ENCODE measurements at places on chromosomes 11 and 22.

GRCh38 chr22:39148026-39148726 lies 4.3 kb downstream of the CBX7 start:
- DNase-seq = no peak

DNA sequence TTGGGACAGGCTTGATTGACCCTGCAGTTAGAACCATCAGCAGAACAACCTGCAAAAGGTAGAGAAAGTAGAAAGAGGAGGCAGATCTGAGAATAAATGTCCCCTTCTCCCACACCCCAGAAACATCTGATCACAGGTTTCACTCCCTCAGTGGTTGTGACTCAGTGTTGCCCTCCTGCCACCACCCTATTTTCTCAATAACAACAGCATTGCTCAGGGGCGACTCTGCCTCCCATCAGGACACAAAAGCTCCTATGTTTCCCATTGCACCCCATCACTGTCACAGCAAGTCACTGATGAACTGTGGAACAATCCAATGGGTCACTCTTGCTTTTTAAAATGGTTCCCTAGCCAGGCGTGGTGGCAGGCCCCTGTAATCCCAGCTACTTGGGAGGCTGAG lies 110.2 kb downstream of the RASSF10 start:
- DNase-seq = no peak

DNA sequence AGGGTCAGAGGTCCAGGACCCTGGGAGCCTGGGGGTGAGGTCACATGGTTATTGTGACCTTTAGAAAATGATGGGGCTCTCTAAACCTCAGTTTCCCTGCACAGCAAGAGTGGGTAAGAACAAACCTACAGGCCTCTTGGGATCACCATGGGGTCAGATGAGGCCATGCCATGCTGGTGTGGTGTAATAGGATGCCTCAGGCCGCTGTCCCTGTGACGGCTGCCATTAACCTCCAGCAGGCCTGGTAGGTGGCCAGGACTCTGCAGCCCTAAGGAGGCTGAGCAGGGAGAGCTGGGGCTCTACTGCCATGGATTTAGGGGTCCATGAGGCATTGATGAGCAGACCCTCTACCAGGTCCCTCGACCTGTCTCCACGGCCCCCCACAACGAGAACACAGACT lies 265.5 kb downstream of the CTTN start:
- DNase-seq = no peak

DNA sequence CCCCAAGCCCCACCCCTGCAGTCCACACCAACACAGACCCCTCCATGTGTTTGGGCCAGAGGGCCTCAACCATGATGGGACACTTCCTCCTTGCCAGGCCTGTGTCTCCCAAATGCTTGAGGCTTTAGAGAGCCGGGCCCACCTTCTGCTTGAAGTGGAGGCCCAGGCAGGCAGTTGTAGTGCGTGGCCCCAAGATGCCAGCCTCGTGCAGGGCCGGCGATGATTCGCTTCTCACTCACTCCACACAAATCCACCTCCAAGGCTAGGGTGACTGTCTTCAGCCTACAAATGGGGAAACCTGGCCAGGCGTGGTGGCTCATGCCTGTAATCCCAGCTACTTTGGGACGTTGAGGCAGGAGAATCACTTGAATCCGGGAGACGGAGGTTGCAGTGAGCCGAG lies 5.7 kb downstream of the PRR5 start:
- DNase-seq = no peak

- no peak for DNase-seq
These were observed 157.7 kb downstream of the ADAMTS15 start for GRCh38 chr11:130606178-130606577.

DNA sequence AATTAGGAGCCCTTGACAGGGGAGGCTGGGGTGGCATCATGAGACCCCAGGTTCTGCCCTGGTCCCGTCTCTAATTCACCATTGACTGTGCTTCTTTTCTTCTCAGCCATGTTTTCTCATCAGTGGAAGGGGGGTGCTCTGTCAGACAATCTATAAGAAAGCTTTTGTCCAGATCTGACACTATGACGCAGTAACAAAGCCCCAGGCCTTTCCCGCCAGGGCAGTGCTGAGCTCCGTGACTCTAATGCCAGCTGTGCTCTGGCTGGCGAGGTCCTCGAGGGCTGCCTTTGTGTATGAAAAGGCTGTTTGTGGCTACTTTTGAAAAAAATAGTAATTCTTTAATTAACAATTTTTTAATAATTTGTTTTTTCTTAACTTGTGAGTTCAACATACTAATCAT lies 3.2 kb downstream of the CD6 start:
- DNase-seq = no peak

GRCh38 chr11:117546431-117547194 lies 219.0 kb downstream of the CEP164 start:
- DNase-seq = no peak

DNA sequence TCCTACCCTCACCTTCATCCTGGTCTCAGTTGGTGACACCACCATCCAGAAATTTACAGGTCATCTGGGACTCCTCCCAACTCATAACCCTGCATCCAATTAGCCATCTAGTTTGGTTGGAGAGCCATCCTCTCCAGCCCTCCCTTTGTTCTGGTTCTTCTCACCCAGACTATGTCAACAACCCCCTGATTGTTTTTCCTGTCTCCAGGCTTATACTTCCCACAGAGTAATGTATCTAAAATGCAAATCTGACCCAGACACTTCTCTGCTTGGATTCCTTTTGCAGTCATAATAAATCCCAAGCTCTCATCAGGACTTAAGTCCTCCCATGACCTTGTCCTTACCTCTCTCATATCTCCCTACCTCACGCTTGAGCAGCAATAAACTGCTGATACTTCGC lies 3.0 kb downstream of the TTC12 start:
- DNase-seq = no peak

DNA sequence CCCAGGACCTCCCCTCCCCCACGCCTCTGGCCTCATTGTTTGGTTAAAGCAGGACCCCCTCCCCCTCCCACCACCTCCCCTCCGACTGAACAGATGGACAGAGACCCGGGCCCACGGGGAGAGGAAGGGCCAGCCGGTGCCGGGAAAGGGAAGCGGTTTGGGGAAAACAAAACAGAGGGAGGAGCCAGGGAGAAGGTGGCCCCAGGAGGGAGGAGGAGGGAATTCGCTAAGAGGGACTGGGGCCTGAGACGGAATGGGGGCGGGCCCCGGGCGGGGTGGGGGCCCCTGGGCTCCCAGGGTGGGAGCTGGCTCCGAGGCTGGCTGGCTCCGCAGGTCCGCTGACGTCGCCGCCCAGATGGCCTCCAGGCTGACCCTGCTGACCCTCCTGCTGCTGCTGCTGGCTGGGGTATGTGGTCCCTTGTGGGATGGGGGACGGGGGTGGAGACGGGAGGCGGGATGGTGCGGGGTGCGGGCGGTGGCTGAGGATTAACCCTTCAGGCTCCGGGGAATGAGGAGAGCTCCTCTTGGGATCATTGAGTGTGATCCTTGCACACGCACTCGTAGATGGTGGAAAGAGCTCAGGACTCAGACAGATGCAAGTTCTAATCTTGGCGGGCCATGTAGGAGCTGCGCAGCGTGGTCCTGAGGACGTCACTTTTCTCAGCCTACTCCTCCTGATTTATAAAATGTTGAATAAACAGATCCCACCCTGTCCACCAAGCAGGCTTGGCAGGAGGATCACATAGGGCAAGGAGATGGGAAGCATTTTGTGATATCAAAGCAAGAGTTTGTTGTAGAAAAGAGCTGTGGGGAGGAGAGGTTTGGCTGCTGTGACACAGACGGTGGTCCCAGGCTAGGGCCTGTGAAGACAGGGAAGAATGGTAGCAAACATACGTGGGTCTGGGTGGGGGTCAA lies 688 bp downstream of the SERPING1 start:
- no peak for DNase-seq

DNA sequence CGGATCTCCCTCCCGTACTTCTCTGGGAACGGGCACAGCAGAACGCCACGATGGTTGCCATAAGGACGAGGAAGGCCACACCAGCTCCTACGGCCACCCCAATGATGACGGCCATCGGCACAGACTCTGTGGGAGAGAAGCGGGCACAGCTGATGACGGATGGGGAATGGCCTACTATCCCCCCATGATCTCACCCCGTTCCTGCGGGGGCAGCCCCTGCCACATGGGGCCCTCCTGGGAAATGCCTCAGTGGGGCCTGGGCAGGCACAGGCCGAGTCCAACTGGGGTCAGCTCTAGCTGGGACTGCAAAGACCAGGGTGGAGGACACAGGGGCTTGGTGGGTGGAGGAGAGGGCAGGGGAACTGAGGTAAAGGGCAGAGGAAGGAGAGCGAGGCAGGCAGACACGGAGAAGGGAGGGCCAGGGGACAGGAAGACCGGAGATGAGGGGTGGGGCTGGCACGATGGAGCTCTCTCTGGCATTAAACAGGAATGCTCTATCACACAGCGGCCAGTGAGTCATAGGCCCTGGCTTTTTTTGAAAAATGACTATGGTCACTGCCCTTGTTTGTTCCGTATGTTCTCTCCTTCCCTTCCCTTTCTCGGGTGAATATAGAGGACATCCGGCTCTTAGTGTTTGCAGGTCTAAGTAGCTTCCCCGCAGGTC lies 76.0 kb downstream of the ST3GAL4 start:
- no peak for DNase-seq

DNA sequence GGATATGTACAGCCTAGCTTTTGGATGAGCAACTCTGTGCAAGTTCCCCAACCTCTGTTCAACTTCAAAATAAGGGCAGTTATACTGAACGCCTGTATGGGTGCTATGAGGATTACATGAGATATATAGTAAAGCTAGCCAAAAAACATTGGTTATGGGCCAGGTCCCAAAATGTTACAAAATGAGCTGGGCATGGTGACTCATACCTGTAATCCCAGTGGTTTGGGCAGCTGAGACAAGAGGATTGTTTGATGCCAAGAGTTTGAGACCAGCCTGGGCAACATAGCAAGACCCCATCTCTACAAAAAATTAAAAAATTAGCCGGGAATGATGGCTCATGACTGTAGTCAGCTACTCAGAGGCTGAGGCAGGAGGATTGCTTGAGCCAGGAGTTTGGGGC lies 118.4 kb downstream of the TEAD1 start:
- DNase-seq = no peak

DNA sequence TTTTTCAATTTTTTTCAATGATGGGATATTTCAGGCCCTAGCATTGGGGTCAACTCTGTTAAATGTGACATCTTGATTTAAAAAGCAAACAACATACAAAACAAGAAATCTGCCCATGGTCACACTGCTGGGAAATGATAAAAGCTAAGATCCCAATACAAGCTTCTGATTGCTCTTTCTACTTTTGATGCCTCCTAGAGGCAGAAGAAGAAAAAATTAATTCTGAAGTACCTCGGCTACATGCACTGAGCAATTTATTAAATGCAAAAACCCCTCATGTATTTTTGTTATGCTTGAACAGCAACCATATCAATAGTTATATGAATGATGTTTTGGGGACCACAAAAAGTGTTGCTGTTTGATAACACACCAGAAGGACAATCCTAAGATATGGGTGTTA lies 342.1 kb upstream of the NARS2 start:
- no peak for DNase-seq

DNA sequence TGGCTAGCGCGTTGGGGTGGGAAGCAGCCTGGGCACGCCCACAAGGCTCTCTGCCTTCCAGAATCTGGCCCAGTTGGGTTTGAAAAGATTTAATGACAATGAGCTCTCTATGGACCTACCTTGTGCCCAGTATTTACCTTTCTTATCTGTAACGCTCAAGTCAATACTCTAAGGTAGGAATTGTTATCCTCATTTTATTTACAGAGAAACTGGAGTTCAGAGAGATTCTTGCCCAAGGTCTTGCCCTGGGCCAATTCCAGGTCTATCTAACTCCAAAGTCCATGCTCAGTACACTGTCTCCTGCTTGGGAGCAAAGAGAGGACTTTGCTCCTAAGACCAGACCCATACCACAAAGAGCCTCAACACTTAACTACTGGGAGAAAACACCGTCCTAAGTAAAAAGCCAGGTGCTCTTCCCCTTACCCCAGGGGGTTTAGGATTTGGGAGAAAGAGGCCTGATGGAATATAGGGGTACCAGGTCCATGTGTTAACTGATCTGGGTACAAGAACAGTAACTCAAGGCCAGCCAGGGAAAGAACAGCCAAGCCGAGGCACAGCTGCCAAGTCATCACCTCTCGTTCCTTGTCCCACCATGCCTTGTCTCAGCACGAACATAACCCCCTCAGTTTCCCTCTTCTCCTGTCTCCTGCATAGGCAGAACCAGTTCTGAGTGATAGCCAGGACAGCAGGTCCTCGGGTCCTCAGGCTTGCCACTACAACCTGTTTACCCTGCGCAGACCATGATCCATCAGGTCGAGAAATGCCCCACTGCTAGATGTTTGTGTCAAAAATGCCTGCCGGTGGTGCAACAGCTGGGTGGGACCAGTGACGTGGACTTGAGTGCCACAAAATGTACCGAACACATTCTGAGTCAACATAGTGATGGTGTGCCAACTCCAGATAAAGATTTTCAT lies 14.6 kb downstream of the APOA4 start:
- no peak for DNase-seq

DNA sequence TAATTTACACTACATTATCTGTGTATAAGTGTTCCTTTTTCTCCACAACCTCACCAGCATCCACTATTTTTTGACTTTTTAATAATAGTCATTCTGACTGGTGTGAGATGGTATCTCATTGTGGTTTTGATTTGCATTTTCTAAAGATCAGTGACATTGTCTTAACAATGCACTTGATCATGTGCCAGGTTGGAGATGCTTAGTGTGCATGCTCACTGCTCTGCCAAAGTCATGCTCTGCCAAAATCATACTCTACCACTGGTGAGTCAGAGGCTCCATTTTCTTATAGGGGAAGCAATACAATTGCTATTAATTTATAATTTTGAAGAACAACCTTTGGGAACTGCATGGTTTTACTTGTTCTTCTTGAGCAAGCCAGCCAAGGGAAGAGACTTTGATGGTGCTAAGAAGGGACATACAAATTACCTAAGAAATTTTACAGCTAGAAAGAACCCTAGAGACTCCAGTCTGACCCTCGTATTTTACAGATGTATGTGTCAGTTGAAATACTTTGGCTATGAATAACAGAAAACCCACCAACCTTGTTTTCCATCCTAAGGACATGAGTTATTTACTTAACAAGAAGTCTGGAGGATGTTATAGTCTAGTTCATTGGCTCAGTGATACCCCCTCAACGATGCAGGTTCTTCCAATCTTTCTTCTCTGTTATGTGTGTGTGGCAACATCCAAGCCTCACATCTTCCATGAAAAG lies 368.9 kb downstream of the DDX10 start:
- DNase-seq = no peak

DNA sequence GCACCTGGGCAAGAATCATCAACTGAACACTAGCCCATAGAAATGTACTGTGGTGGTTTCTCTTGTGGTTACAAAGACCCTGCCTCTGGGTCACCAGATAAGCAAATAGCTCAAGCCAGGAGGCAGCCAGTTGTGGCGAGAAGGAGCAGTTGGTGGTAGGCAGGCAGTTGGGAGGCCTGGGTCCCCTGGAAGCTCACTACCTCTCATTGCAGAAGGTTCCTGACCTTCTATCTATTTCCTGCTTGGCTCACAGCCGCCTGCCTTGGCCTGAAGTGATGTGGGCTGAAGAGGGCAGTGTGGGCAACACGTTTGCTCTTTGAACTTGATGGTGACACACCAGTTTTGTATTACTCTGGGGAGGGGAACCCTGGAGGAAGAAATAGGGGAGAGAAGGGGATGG lies 34.7 kb downstream of the NECTIN1 start:
- peak; percentile 34 for DNase-seq

Data from GM12865 (cell line).